ENCODE measurements at places on chromosomes 5 and 9. TPM values are rescaled to one million over a fixed set of nuclear protein-coding genes. Genes with fewer than 3 reads are reported as not detected.

DNA sequence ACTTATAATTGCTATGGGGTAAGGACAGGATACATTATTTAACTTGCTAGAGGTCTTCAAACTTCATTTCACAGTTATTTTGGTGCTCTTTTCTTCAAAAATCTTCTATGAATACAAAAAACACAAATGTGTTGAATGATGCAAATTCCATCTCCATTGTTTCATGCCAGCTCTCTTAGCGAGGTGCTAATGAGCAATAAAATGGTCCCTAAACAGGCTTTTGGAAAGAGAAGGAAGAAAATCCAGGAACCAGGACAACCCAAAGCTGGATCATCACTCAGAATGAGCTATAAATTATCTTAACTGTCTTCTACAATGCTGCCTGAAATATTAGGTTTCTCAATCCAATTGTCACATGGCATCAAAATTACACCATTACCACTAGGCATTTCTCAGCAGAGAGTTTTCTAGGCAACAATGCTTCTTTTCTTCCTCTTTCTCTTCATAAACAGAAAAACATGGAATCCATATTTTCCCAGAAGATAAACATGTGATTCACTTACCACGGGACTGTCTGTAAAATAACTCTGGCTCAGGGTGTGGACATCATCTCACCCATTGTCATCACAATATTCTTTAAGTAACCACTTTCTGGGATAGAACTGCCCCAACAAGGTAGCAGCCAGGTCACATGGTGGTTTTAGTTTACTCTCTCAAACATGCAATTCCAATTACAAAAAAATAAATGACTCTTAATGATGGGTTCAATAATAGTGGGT is 249.4 kb downstream of the NPR3 start:
- no peak for DNase-seq

- DNase-seq = no peak
Measured at GRCh38 chr9:132167192-132167591, 5.3 kb downstream of the NTNG2 start.

DNA sequence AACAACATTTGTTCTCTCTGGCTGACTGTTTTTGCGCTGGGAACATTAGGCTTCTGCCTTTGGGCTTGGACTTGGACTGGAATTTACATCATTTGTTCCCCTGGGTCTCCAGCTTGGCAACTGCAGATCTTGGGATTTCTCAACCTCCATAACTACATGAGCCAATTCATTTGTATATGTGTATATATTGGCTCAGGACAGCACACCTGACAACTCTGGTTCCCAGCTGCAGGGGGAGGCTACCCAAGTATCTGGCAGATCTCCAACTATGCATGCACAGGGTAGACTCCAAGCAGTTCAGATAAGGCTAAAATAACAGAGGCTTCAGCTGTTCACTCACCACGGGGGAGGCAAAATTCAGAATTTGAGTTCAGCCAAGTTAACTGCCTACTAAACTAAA is 31.6 kb upstream of the F2RL1 start:
- DNase-seq = no peak

DNA sequence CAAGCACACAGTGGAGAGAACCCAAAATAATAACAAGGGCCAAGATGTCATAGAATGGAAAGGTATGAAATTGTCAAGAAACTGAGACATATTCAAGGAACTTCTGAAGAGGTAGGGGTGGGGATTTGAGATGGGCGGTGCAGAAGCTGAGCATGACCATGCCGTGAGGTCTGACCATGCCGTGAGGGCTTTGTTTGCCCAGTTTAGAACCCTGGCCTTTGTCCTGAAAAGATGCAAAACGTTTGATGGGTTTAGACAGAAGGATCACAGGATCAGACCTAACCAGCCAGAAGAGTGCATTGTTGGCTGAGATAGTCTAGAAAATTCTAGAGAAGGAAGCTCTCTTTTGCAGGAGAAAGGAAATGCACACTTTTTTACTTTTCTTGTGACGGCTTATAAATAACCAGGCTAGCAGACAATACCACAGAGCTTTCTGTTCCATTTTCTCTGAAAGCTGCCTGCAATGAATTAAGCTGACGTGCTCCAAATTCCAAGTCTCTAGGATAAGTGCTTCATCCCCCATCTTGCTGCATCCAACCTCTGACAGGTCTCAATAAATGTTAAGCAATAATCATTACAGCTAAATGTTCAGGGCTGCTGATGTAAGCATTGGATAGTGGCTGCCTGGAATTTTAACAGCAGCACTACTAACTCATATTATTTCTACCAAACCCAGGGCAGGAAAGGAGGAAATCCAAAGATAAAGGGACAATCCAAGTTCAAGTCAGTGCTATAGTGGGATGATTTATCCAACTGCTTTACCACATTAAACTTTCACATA is 110.9 kb upstream of the IL6ST start:
- DNase-seq = no peak

- DNase-seq = no peak
Measured at GRCh38 chr9:102550886-102551285, 444.2 kb upstream of the CYLC2 start.

DNA sequence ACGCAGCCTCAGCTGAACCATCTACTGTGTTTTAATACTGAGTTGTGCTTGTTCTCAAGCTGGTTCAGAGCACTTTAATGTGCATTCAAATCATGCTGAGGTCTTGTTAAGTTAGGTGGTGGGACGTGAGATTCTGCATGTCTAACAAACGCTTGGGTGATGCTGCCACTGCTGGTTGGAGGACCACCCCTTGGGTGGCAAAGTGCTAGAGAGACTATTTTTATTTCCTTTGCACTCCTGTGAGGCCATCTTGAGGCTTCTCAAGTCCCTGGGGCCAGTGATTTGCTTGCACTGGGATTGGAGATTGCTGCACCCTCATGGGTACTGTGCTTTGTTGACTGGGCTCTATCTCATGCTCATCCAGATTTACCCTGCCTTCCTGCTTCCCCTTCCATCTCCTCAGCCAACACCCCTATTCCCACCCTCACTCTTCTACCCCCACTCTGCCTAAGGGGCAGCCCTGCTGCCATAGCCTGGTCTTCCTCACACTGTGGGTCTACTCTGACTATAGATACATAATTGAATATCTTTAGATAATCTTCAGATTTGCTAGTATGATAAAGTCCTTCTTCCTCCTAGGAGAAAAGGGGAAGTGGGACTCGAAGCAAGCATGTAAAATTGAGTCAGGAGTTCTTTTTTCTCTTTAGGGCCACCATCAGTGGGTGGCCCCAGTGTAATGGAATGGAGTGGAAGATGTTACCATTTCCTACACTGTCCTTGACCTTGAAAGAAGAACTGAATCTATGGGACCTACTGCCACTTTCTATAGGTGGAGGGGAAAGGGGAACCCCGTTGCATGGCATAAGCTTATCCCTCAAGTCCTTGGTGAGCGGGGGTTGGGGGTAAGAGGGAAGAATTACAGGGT is 45.1 kb upstream of the SUB1 start:
- no peak for DNase-seq

- DNase-seq = no peak
Measured at GRCh38 chr9:98365781-98366180, 110.3 kb upstream of the TBC1D2 start.

DNA sequence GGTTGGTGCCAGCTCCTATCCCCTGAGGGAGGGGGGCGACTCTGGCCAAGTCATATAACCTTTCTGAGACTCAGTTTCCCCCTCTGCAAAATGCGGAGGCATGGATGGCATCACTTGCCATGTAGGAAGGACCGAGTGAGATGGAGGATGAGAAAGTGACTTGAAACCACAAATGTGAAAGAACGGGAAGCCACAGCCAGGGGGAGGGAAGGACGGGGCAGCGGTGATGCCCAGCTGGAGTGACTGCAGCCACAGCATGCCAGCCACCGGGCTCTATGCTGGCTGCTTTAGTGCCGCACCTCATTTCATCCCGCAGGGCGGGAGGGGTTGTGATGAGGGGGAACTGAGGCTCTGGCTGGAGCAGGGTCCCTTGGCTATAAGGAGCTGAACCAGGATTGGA is 74.5 kb downstream of the HMCN2 start:
- no peak for DNase-seq

Gene CMYA5
- 1.4 TPM for total RNA-seq

- no peak for DNase-seq
Measured at GRCh38 chr5:127650649-127651048, 1.8 kb downstream of the CTXN3 start.

Gene SYK
- 13.0 TPM for total RNA-seq

Gene ALDH1B1
- 13.3 TPM for total RNA-seq

- DNase-seq = no peak
Measured at GRCh38 chr5:42492974-42493373, 69.7 kb downstream of the GHR start.

DNA sequence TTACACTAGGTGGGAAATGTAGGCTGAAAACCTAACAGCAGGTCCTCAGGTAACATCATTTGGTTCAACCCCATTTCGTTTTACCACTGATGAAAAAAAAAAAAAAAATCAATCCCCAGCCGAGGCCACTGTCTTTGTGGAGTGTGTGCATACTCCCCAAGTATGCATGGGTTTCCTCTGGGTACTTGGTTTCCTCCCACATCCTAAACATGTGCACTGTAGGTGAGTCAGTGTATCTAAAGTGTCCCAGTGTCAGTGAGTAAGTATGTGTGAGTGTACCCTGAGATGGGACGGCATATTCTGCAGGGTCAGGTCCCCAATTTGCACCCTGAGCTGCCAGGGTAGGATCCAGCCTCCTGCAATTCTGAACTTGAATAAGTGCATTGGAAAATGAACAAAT is 966.5 kb upstream of the DMAC1 start:
- DNase-seq = no peak

Gene DMRT3
- 0.74 TPM for total RNA-seq

DNA sequence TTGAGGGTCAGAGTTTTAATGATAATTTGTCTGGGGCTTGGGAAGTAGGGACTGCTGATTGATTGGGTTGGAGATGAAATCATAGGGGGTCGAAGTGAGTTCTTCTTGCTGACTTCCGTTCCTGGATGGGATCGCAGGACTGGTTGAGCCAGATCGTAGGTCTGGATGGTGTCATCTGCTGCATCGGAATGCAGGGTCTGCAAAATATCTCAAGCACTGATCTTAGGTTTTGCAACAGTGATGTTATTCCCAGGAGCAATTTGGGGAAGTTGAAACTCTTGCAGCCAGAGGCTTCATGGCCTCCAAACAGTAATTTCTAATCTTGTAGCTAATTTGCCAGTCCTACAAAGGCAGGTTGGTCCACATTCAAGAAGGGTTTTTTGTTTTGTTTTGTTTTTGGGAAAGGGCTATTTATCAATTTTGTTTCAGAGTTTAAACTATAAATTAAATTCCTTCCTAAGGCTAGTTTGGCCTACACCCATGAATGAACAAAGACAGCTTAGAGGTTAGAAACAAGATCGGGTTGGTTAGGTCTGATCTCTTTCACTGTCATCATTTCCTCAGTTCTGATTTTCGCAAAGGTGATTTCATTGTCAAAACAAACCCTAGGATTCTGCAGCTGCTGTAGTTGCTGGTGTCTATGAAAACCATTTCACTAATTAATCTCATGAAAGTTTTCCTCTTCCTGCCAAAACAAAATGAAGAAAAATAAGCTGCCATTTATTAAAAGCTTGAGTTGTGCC is 388.0 kb downstream of the TMEM232 start:
- no peak for DNase-seq

DNA sequence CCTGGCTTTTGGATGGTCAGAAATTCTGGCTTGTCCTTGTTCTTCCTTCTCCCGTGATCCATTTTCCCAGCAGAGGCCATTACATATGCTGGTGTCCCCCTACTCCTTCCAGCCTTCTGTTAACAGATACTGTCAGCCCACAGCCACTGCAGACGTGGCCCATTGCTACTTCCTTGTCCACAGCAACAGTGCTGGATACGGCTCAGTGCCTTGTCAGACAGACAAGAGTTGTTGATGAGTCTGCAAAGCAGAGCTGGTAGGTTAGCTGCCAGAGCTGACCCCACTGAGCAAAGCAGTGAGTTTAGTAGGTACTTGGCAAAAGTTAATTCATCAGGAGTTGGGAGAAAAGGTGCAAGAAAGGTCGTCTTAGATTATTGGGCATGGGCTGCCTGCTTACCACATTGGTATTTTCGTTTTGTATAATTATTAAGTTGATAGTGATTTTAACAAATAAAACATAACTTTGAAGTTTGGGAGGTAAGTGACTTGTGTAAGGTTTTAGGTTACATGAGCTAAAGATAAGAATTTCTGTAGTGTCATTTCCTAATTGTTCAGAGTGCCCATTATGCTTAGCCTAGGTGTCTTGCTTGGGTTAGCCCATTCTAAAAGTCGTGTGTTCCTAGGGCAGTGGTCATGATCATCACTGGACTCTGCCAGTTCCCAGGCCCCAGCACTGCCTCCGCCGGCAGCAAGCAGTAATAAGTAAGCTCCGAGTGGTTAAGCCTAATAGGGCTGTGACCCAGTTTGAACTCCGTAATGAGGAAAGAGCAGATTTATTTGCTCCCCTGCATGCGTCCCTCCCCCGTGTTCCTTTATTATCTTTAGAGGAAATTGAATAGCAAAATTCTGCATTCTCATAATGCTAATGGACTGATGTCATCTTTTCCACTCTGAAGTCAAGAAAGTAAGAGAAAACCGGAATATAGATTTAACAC is 292.0 kb downstream of the FANCC start:
- no peak for DNase-seq
